ENCODE measurements at places on chromosomes 1 and 21. TPM values are rescaled to one million over a fixed set of nuclear protein-coding genes. Genes with fewer than 3 reads are reported as not detected.
A peak's percentile ranks its signal among the peaks of the same experiment; 100 is the strongest.

DNA sequence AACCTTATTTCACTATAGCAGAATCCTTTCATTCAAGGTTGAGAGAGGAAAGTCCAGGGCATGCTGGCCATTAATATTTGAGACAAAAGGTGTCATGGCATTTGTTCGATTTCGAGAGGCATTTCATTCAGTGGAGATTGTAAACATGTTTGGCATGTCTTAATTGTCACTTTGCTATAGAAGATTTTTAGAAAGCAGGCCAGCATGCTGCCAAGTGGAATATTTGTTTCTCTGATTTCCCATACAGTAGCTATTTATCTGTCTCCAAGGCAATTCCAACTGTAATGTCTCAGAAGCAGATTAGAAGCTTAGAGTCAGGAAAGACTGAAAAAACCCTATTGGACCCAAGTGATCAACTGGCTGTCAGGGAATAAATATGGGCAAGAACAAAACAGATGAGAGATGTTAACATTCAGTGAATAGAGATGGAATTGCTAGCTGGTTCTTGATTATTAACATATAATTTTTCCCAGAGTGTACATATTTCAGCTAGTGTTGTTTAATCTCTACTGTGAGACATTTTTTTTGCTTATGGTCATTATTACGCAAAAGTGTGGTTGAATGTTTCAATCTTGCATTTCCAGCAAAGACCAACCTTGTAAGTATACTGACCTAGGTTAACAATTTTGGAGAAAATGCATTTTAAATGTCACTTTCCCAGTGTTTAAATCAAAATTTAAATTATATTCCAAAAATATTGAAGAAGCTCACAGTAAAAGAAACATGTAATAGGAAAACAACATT lies 174.6 kb downstream of the KCNK2 start:
- DNase-seq: peak; percentile 40

Gene NPHS2
- not detected for polyA plus RNA-seq

- DNase-seq: no peak
Measured at GRCh38 chr21:32426066-32426465, 13.6 kb downstream of the EVA1C start.

DNA sequence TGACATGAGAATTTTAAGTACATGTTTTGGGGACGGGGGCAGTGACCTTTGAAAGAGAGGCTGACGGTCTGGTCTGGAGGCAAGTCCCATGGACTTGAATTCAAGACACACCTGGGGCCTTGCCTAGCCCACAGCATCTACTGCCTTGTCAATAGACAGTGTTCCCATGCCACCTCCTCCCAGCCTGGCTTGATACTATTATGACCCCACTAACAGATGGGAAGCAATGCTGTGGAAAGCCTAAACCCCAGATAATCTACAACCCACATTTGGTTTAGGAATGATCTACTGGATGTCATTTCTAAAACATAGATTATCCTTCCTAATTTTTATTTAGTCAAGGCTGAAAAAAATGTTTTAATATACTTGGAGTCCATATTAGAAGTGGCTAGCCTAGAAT lies 17.8 kb upstream of the NFASC start:
- no peak for DNase-seq

GRCh38 chr1:84376000-84376910 lies 22.0 kb upstream of the DNASE2B start:
- DNase-seq: peak; percentile 37

GRCh38 chr1:45879885-45880598 lies 76.6 kb downstream of the MAST2 start:
- no peak for DNase-seq

DNA sequence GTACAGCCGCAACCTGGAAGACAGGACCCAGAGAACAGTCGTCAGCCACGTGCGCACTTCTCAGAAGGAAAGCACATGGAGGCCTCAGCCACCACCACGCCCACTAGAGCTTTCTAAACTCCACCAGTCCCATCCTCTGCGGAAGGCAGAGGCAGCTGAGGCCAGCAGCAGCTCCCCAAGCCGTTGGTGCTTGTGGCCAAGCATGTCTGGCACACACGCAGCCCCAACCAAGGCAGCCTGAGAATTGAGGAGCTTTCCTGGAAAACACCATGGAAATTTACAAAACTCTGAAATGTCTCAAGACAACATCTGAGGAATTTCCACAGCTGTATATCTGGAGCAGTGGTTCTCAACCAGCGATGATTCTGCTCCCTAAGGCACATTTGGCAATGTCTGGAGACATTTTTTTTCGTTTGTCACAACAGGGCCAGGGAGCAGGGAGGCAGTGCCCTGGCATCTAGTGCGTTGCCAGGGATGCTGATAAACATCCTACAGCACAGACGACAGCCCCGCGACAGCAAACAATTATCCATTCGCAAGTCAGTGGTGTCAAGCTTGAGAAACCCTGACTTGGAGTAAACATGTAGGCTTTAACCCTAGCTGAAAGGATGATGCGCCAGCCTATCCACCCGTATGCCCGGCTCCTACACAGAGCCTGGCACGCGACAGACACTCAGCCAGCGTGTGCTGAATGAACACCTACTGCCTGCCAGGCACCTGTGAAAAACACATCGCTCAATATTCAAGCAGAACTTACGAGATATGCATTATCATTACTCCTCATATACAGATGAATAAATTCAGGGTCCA lies 24.7 kb downstream of the NPHP4 start:
- DNase-seq: no peak

Gene ATP6V1G3
- polyA plus RNA-seq: not detected

DNA sequence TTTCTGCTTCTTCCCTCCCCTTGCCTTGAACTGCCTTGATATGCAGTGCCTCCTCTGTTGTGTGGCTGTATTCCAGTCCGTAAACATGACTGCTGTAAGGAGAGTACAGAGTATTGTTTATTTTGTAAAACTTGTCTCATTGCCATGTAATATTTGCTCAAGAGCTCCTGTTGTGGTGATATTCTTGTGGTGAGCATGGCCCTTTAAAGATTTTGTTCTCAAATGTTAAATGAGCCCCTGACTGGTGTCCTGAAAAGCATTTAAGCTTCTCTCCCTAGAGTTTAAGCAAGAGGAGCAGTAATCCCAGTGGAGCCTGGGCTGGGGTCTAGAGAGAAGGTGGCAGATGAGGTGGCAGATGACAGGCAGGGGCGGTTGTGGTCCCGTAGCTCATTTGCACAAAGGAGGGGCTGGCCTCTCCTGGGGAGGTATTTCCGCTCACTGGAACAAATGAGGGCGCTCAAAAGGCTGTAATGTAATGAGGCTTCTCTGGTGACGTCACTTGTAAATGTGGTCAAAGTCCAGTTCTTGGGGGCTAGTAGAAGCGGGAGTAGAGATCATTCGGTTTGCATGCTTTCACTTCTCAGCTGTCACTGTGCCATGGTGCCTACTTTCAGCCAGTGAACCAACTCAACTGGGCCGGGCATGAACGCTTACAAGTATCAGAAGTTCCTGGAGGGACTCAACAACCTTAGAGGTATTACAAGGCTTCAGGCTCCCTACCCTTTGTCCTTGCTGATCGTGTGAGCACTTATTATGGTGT lies 46.0 kb upstream of the MACF1 start:
- peak; percentile 74 for DNase-seq

Gene RUNX1
- polyA plus RNA-seq: 45.0 TPM

Gene GPR37L1
- not detected for polyA plus RNA-seq

- no peak for DNase-seq
Measured at GRCh38 chr1:234862360-234862943, 252.5 kb upstream of the IRF2BP2 start.

DNA sequence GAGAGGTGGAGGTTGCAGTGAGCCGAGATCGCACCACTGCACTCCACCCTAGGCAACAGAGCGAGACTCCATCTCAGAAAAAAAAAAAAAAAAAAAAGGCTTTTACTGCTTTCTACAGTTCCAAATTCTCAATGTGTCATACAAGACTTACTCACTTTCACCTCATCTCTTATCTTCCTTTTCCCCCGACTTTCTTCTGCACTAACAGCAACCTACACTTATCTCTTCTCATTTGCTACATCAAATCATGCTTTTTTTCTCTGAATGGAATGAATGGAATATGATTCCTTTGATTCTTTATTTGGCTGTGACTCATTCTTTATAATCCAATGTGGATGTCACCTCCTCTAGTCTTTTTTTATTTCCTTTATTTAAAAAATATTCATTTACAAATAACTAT lies 168.4 kb upstream of the DMRTA2 start:
- DNase-seq: peak; percentile 50

- DNase-seq: peak; percentile 50
Measured at GRCh38 chr1:56502700-56503245, 76.6 kb downstream of the PLPP3 start.

Gene CD84
- polyA plus RNA-seq: not detected

GRCh38 chr1:111139324-111139955 lies 453 bp downstream of the DRAM2 start:
- DNase-seq: peak; percentile 58

DNA sequence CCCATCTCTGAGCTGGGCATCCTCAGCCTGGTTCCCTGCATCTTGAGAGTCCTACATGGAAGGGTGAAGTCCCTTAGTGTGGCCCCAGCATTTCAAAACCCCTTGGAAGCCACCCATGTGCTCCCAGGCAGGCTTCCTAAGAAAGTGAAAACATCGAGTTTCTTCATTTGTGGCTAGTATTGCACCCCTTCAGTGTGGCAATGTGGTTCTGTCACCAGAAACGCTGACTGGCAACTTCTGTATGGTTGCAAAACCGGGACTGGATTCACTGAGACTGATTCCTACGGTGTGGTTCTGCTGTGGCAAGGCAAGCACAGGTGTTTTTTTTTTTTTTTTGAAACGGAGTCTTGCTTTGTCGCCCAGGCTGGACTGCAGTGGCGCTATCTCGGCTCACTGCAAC lies 9.0 kb upstream of the IFNGR2 start:
- DNase-seq: no peak

- no peak for DNase-seq
Measured at GRCh38 chr1:234525099-234525799, 46.3 kb upstream of the TARBP1 start.
